ENCODE measurements at places on chromosomes 1 and 21.

- DNase-seq = no peak
These were observed 3.5 kb downstream of the DHCR24 start for GRCh38 chr1:54883349-54884102.

- DNase-seq = no peak
These were observed 15.9 kb downstream of the CLDN8 start for GRCh38 chr21:30200000-30200399.

DNA sequence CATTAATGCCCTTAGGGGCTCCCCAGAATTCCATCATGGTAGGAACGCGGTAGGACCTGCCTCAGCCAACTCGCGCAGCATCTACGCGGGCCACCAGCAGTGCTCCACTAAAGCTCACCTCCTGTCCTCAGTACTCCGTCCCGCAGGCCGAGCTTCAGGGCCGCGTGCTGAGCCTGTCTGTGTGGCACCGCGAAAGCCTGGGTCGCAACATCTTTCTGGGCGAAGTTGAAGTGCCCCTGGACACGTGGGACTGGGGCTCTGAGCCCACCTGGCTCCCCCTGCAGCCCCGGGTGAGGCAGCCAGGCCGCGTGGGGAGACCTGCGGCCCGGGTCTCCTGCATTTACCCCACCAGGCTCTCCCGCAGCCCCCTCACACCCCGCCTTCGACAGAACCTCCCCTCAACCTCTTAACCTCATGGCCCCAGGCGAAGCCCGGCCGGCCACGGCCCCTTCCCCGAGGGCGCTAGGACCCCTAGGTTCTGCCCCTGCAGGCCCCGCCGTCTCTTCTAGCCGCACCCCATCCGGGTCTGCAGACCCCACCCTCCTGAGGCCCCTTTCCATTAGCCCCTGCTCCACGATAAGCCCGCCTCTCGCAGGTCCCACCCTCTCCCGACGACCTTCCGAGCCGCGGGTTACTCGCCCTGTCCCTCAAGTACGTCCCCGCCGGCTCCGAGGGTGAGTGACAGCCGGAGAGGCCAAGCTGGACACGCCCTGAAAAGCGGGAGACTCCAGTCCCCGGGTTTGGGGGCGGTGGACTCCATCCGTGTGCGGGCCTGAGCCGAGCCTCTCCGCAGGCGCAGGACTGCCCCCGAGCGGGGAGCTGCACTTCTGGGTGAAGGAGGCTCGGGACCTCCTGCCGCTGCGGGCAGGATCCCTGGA is 9.1 kb downstream of the SYTL1 start:
- no peak for DNase-seq

DNA sequence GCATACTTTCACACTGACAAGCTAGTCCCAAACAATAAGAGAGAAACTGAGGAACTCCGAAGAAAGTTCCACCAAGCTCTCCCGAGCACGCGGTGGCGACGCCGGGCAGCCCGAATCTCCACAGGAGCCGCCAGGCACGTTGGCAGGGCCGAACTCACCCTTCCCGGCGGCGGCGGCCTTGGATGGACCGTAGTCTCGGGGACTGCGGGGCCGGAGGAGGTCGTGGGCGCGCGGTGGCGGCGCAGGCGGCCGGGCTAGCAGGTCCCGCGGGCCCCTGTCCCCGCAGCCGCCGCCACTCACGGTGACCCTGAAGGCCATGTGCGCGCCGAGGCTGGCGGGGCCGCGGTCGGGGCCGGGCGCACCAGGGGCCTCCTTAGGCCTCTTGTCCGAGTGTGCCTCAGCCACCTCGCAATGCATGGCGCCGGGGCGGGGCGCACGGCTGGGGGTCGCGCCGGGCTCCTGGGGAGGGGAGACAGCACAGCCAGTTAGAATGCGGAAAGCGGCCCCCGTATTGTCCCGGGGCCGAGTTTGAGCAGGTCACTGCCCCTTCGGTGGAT is 1.2 kb downstream of the GLIS1 start:
- no peak for DNase-seq
